NCI-H446 treated with DMSO at 0.1 percent for 48 hours (cell line): ENCODE measurements at places on chromosomes 6 and 20.

DNA sequence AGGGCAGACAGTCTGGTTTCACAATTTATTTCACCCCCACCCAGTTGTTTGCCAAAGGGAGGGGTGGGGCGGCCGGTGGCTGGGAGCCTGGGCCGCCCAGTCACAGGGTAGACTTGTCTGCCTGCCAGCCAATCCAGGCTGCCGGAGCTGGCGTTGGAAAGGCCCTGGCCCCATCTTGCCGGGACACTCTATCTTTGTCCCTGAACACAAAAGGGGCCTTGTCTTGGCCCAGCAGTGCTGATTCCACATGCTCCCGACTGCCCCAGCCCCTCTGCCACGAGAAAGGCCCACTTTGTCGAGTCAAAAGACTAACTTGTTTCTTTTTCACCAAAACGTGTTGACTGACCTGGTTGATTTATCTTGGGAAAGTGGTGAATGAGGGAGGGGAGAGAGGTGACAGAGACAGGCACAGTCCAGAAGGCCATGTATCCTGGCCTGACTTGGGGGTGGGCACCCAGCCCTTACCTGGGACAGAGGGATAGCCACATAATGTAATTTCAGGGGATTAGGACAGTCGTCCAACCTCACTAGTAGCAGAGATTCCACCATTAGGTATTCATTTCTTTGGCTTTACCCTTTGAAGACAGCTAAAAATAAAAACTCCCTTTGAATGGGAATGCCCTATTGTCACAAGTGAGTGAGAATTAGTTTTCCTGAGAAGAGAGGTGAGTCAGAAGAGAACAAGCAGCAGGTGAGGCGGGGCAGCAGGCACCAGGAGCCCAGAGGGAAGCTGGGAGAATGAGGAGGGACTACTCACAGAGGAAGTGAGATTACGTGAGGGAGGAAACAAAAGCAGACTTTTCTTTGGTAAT is 67.0 kb upstream of the SIRPA start:
- no peak for DNase-seq

GRCh38 chr6:3665608-3666007 is 85.9 kb downstream of the PXDC1 start:
- no peak for DNase-seq

- DNase-seq = no peak
Observed at GRCh38 chr6:55388211-55388610, 60.9 kb downstream of the GFRAL start.

DNA sequence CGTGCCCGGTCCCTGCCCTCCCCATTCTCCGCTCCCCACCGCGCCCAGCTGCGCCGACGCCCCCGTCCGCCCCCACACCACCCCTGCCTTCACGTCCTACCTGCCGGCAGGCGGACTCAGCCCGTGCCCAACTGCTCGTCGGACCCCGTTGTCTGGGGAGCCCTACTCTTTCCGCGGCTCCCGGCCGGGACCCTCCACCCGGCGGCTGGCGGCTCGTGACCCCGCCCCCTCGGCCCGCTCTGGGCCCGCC is at the start of gene SERAC1:
Gene SERAC1 (minus strand): TSS at position 223 of the 250 bp plus-strand sequence. CDS start 9,899 bp downstream, outside the sequence.
- no peak for DNase-seq

GRCh38 chr6:103080497-103080896 is 1687.0 kb downstream of the GRIK2 start:
- DNase-seq = no peak

GRCh38 chr6:63305277-63305676 is 14.5 kb downstream of the LGSN start:
- DNase-seq = no peak

DNA sequence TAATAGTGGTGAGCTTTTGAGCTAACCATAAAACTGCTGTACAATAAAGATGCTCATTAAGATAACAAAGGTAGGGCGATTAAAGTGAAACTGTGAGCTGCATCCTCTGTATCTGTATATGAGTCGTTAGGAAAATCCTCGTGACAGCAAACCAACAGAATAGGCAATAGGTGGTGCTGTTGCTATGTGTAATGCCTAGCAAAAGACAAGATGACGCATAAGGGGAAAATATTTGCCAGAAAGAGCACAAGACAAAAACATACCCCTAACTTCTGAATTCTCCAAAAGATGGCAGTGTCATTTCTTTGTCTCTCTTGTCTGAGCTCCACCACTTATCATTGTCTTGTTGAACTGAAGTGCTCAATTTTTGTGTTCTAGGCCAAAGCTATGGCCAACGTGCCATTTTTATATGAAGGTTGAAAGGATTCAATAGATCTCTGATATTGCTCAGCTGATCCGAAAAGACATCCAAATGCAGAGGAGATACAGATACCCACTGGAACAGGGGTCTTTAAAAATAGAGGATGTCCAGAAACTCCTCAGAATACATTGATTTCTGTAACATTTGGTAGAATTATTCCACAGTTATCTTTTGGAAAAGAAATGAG is 56.3 kb upstream of the ANKEF1 start:
- DNase-seq = peak; percentile 97

GRCh38 chr20:46203510-46203837 is 85.4 kb downstream of the CD40 start:
- no peak for DNase-seq

- DNase-seq = no peak
Observed at GRCh38 chr6:126614642-126615504, 275.0 kb downstream of the CENPW start.
